CD4-positive, alpha-beta T cell treated with Interleukin-12 subunit alpha and Interleukin-12 subunit beta, for 1 hour (primary cell): ENCODE measurements at places on chromosomes 5 and 9.

GRCh38 chr5:151450605-151451004 is 3.2 kb downstream of the SLC36A1 start:
- DNase-seq = no peak

GRCh38 chr9:113609562-113610318 is 146.2 kb downstream of the RGS3 start:
- DNase-seq = no peak

DNA sequence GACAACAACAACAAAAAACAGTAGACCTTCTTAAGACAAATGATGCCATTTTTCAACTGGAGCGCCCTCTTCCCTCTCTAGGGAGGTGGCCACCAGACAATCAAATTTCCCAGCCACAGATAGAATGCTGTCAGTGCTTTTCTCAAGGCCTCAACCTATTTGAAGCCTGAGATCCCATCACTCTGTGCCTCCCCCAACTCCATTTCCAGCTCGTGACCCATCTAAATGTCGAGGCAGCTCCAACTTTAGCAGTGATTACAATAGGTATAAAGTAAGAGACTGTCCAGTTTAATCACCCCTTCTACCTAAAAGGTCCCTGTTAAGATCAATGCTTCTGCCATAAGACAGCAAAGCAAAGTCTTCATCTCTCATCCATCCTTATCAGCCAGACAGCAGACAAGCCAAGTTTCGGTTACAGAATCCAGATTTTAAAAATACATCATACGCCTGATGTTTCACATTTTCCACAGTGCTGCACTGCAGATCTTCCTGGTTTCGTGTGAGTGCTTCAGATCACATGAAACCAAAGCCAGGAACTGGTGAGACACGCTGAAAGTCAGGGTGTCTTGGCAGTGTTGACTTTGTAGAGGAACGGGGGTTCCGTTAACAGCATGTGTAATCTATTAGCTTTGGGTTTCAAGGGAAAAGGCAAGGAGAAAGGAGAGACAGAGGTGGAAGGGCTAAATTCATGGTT is 447.8 kb downstream of the ENC1 start:
- no peak for DNase-seq

DNA sequence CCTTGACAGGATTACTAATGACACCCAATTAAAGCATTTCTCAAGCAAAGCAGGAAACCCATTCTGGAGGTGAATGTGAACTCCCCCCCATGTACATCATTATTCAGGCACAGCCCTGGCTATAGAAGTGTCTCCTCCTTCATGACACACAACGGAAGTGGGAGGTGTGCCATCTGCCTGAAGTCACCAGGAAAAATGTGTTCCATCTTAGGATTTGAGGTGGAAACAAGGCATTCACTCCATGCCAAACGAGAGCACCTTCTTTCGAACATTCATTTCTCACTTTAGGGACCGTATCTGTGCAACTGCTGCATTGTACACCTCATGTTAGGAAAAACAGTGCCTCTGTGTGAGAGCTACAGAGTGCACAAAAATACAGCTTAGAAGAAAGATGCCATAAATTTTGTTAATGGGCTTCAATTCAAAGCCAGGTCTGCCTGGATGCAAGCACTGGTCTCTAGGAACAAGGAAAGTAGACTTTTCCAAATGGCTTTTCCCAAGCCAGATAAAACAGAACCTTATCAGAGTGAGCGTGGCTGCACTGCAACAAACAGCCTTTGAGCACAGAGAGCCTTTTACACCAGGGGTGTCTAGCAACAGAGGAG is 19.4 kb downstream of the GOLM1 start:
- DNase-seq = no peak

DNA sequence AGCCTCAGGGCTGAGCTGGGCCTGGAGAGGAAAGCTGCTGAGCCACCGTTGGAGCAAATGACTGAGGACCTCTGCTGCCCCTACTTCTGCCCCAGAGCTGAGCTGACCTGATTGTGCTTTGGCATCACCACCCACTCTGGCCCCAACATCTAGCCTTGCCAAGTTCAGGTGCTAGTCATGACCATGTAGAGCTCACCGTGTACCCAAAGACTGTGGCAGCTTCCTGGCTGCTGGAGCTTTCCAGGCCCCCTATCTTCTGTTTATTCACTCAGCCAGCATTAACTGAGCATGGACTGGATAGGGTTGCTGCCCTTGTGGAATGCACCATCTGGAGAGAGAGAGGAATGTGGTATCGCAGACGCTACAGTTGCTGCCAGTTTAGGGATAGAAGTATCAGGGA is 49.1 kb downstream of the JADE2 start:
- DNase-seq = no peak
